ENCODE measurements at places on chromosomes 1 and 21.

GRCh38 chr1:31753707-31754349 is 10.3 kb downstream of the ADGRB2 start:
- DNase-seq, result no peak

DNA sequence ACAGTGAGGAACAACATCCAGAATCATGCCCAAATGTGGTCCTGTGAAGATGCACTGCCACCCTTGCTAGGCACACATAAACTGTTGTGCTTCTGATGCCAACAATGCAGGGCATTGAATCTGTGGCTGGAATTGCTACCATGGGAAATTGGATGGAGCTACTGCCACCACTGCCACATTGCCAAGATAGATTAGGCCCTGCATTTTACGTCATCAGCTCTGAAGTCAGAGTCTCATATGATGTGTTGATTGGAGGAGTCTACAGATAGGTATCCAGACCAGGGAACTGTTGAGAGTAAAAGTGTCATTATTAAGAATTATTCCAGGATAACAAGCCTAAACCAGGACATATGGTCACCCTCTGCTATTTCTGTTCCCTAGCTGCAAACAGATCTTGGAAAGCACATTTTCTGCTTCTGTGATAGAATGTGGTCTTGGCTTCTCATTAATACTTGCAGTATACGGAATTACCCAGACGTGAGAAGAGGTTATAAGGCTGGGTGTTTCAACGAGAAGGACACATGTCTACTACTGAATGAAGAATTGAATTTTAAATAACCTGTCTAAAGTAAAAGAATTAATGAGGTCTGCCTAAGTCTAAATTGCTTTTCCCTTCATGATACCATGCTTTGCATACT is 106.6 kb downstream of the TNNI3K start:
- no peak for DNase-seq

- no peak for DNase-seq
Observed at GRCh38 chr1:201490708-201491131, 16.2 kb downstream of the CSRP1 start.

GRCh38 chr1:104765085-104765484 is 1015.4 kb downstream of the AMY1C start:
- DNase-seq, result no peak

DNA sequence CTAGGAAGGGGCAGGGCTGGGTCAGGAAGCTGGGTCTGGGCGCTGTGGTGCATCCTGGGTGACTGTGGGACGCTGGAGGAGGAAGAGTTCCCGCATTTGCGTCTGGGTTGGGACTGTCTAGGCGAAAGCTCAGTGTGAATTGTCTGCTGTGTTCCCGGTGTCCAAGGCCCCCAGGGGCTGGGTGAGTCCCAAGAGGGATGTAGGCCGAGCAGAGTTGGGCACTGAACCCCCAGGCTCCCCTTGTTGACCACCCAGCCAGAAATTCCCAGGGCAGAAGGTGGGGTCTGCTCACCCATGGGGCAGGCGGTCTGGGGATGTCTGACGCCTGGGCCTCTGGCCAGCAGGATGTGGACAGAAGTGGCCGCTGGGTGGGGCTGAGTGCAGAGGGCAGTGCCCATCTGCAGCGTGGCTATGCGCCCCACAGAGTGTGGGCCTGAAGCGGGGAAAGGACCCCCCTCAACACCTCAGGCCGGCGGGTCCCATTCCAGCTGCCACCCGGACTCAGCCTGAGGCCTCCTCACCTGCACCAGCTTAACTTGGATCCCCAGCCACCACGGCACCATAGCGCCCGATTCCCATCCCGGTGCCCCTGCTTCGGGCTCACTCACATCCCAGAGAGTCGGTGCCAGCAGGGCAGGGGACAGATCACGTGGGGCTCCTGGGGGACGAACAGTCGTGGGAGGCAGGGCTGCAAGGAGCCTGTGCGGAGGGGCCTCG is 37.0 kb upstream of the POFUT2 start:
- DNase-seq, result no peak

- peak; percentile 89 for DNase-seq
Observed at GRCh38 chr1:206583707-206584648, 28.3 kb downstream of the EIF2D start.

- peak; percentile 86 for DNase-seq
Observed at GRCh38 chr1:246117066-246117791, 389.9 kb downstream of the SMYD3 start.

DNA sequence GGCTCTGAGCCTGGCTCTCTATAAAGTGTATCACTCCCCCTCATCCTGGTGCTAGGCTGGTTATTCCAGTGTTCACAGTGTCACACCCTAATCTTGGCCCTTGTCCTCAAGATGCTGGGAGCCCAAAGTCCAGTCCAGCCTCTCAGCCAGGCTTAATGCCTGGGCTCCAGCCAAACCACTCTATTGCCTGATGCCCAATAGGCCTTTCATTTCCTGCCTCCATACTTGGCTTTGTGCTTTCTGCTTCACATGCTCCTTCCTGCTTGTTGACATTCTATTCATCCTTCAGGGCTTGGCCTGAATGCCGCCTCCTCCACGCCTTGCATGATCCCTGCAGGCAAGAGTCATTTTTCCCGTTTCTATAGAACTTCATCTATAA is 1.7 kb downstream of the KLHDC8A start:
- no peak for DNase-seq
